ENCODE measurements at places on chromosomes 12 and 14.

DNA sequence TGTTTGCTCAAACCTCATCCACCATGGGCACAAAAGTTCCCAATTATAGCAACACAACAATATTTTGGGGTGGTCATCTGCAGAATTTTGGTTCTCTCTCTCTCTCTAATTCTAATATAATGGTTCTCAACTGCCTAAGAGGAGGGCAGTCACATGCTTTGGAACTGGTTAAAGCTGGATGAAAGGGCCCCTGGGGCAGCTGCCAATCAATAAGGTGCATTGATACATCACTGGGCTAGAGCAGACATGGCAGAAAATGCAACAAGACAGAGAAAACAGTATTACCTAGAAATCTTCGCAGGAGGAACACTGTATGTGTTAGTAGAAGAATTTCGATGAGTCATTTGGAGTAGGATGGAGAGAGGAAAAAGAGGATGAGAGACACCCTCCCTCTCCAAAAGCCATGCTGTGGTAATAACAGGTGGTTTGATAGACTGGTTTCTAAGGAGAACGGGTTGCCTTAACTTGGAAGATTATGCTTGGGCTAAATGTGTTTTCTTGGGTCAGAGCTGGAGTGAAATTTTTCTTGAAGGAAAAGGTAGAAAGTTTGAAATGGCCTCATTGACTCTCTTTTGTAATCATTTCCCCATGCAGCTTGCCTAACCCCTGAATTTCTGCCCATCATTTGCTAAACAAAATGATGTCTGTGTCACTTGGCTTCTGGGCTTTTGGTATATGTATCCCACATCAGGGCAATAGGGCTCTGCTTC is 67.1 kb upstream of the HIF1A start:
- DNase-seq: no peak

DNA sequence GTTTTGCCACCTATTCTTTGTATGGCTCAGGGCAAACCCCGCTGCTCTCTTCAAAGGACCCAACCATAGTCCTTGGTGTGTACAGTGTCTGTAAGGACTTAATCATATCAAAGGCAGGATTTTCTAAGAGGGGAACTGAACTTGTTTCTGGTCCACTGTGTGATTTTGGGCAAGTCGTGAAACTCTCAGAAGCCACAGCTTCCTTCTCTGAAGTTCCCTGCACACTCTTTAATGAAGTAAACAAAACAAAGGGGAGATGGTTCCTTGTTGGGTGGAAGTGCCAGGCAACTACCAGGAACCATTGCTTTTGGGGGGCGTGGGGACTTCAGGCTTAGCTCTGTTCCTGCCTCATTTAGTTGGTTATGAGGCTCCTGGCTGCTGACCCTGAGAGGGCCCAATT is 152.4 kb downstream of the VRK1 start:
- no peak for DNase-seq

DNA sequence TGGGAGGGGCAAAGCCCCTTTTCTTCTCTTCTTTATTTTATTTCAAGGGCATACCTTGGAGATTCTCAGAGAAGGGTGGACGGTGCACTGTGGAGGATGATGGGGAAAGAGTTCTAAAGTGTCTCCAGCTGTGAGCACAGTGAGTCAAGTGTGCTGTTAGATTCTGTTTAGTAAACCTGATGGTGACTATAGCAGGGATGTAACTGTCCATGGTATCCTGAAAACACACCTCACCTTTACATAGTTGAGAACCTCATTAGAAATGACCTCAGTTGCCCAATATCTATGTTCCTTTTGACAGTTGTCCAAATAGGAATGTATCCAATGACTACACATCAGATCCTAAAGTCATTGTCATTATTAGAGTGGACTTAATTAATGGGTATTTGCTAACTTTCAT is 38.0 kb downstream of the CNTN1 start:
- no peak for DNase-seq

DNA sequence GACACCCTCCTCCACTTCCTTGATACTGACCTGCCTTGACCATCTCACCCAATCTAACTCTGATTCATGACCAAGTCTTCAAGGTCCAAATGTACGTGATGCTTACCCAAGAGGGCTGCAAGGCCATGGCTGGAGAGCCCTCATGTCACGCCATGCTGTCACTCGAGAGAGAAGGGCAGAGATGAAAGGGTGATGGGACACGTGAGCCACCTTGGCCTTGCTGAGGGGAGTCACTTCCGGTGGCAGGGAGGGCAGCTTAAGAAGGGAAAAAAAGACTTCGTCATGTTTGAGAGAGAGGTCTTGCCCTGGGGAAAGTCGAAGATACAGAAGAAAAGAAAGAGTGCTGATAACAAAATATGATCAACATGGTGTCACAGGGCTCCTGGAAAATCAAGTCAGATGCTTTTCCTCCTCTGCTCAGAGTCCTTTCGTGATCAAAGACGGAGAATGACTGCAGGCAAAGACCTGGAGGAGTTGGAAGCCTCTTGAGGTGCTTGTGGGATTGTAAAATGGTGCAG is 3.3 kb upstream of the SCARB1 start:
- DNase-seq: no peak
